ENCODE measurements at places on chromosomes 13 and 19. TPM values are rescaled to one million over a fixed set of nuclear protein-coding genes. Genes with fewer than 3 reads are reported as not detected.

Gene ZNF221
- 8.1 TPM for total RNA-seq

Gene ZNF536
- total RNA-seq = 57.6 TPM

Gene ATP4B
- not detected for total RNA-seq

Gene TEX101
- total RNA-seq = 93.3 TPM

Gene KLK3
- 0.63 TPM for total RNA-seq

Gene SPTBN4
- total RNA-seq = 27.9 TPM

Gene GJB2
- total RNA-seq = 3.1 TPM

Gene IL4I1
- 20.4 TPM for total RNA-seq

Gene ELL
- 75.8 TPM for total RNA-seq

Gene EFNB2
- total RNA-seq = 24.7 TPM

Gene KLK4
- total RNA-seq = 0.31 TPM

Gene MIPEP
- total RNA-seq = 27.6 TPM

Gene ARL11
- 0.47 TPM for total RNA-seq

Gene CCDC169
- total RNA-seq = 74.1 TPM

Gene NTN5
- total RNA-seq = 1.6 TPM

Gene CYSLTR2
- 0.31 TPM for total RNA-seq

Gene ZSCAN4
- total RNA-seq = 0.12 TPM

Gene C19orf33
- 1.7 TPM for total RNA-seq

Gene PAN3
- total RNA-seq = 76.2 TPM

Gene PTGIR
- total RNA-seq = 0.63 TPM

Gene AMH
- total RNA-seq = 180 TPM

Gene PDE4A
- 20.1 TPM for total RNA-seq

Gene CAPN12
- 5.5 TPM for total RNA-seq

Gene KLK7
- 0.93 TPM for total RNA-seq

Gene FBN3
- total RNA-seq = 17.8 TPM

Gene FEM1A
- 14.3 TPM for total RNA-seq
